ENCODE measurements at places on chromosomes 6 and 20.

DNA sequence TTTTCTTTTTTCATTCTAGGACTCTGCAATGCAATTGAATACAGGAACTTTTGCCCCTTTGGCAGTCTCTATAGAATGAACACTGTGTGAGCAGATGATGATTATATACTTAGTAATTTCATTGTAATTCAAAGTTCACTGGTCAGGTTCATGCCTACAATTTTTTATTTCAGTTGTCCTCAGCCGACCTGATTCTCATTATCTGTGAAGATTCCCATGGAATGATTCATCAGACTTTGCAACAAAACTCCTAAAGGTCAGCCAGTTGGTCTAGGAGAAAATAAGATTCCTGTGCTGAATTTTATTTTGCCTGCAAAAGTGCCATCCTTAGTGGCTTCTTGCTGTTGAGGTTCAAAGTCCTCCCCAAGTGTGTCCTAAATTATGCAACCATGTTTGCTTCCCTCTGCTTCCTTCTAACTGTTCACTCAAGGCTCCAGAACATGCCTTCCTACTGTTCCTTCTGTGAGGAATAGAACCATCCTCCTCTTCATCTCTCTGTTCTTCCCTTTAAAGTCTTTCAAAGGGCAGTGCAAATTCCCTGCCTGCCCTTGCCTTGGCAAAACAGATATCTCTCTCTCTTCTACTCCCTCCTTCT is 194.2 kb upstream of the CNR1 start:
- DNase-seq, result no peak

GRCh38 chr20:3935956-3936340 is 46.8 kb downstream of the PANK2 start:
- no peak for DNase-seq

DNA sequence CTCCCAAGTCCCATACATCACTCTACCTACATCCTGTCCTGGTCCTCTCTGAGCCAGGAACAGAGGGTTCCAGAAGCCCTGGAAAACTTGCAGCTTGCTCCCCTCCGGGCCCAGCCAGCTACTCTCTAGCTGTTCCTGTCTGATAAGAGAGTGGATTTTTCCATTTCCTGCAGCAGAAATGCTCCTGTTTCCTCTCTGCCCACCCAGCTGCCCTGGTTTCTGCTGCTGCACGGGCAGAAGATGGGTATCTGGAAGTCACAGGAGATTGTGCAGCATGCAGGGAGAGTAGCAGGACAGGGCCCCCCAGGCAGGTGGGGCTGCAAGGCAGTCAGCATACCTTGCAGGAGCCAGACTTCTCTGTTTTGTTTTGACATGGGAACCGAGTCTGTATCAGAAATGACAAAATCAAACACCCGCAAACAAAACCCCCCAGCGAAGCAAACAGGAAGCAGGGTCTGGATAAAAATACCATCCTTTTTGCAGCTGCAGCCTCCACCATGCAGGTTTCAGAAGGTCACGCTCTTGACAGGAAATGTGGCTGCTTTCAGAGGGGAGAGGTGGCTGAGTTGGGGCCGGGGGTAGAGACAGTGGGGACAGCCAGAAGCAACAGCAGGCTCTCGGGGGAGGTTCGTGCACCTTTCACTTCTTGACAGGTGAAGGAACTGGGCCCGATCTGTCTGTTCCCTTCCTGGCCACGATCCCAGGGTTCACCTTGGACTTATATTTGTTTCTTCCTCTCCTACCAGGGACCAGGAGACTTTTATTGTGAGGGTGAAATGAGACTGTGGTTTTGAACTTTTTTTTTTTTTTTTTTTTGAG is 50.8 kb upstream of the FAM83D start:
- DNase-seq, result peak; percentile 39

- DNase-seq, result no peak
These were observed 59.6 kb downstream of the DOK5 start for GRCh38 chr20:54535033-54535432.

GRCh38 chr6:13390658-13391057 is 62.3 kb upstream of the TBC1D7 start:
- no peak for DNase-seq

DNA sequence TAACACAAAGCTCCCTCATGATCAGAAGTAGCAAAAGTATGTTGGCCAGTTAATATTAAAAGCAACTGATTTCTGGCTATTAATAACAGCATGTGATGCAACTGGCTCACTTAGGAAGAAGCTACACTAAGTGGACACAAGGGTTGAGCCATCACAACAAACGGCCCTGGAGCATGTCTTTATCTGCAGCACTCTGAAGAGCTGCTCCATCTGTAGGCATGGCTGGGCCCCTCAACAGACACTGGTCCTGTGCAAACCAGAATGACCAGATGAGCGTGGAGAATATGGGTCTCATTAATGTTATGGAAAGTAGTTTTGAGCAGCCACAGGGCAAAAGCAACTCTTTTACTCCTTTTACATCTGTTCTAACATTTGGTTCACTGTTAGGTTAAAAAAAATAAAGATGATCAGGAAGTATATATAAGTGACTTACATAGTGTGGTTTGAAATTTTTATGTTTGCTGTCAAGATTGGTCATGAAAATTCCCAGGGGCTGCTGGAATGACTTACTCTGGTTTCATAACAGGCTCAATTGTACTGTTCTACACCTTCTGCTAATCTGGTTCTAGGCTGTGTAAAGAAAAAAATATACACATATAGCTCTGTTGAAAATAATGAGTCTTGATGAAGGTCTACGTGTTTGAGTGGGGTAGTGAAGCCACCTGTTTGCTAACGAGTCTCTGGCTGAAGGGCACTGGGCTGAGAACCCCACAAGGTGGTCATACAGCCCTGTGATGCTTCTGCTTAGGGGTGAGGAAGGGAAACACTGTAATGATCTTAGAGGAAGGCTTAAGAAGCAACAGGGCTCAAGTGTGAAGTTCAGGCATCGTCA is 58.1 kb downstream of the INSM1 start:
- no peak for DNase-seq

Data from activated CD8-positive, alpha-beta memory T cell treated with anti-CD3 and anti-CD28 coated beads for 1 hour (primary cell).